ENCODE measurements at places on chromosomes 1 and 21. TPM values are rescaled to one million over a fixed set of nuclear protein-coding genes. Genes with fewer than 3 reads are reported as not detected.

- H3K36me3 ChIP-seq: no peaks in the 10 kb centered on the region
- no peaks in the 10 kb centered on the region for H3K27me3 ChIP-seq
- H3K4me3 ChIP-seq: no peak overlapping the region
- no peak overlapping the region for H3K27ac ChIP-seq
- H3K4me1 ChIP-seq: peaks cover 4% of the 10 kb centered on the region
- DNase-seq: no peak
These were observed 44.1 kb upstream of the SIM2 start for GRCh38 chr21:36654796-36655325.

- no peaks in the 10 kb centered on the region for H3K4me1 ChIP-seq
- H3K36me3 ChIP-seq: no peaks in the 10 kb centered on the region
These were observed 48.5 kb downstream of the BACE2 start for GRCh38 chr21:41216486-41216885.

The NR5A2 gene
- total RNA-seq: not detected

The CRNN gene
- total RNA-seq: not detected
